Upper lobe of left lung (tissue), 6 donors: ENCODE measurements at places on chromosomes 1 and 21. TPM values are rescaled to one million over a fixed set of nuclear protein-coding genes. Genes with fewer than 3 reads are reported as not detected.
A peak's percentile ranks its signal among the peaks of the same experiment; 100 is the strongest.

- DNase-seq = no peak
Observed at GRCh38 chr1:180117764-180118116, 36.9 kb upstream of the QSOX1 start.

- DNase-seq = no peak
Observed at GRCh38 chr1:118826669-118827068, 161.5 kb downstream of the TBX15 start.

- DNase-seq = peak; percentile 44
Observed at GRCh38 chr1:245310571-245311531, 156.1 kb downstream of the KIF26B start.

- no peak for DNase-seq
Observed at GRCh38 chr1:23980728-23981070, 572 bp upstream of the SRSF10 start.

MFSD2A gene
- total RNA-seq = 86.0 TPM

FCGR3A gene
- total RNA-seq = 237 TPM

DNA sequence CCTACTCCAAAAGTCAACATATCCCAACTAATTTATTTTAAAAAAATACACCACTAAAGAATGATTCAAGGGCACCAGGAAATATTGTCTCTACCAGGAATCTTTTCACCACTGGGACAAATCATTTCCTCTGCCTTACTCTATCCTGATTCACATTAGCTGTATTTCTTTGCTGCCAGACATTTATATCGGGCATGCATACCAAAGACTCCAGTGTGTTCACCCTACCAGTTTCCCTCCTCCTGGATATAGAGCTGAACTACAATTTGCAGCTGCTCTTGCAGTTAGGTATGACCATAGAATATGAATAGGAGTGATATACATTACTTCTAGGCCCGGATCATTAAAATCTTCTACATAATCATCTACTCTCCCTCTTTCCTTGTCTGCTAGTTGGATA lies 7.6 kb downstream of the KCNJ6 start:
- DNase-seq = no peak

DNA sequence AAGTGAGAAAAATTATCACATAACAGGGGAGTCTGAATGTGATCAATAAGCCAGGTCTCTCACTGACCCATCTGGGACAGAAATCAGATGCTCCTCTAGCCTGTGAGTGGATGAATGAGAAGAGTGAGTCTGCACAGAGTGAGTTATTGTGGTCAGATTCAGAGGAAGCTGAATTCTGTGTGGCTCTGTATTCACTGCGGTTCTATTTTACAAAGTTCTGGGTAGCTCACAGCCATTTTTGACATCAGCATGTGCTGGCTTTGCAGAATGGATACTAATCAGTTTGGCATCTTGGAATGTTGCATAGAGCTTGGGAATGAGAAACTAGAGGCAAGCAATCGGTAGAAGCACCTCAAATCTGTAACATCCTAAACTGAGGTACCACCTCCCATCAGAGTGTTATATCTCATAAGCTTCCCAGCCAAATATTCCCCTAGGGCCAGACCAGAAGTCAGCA lies 3.8 kb downstream of the COLGALT2 start:
- no peak for DNase-seq

TOMM40L gene
- total RNA-seq = 11.2 TPM

- peak; percentile 62 for DNase-seq
Observed at GRCh38 chr1:184633785-184634184, 120.9 kb downstream of the EDEM3 start.

KIAA0040 gene
- 42.6 TPM for total RNA-seq

DNA sequence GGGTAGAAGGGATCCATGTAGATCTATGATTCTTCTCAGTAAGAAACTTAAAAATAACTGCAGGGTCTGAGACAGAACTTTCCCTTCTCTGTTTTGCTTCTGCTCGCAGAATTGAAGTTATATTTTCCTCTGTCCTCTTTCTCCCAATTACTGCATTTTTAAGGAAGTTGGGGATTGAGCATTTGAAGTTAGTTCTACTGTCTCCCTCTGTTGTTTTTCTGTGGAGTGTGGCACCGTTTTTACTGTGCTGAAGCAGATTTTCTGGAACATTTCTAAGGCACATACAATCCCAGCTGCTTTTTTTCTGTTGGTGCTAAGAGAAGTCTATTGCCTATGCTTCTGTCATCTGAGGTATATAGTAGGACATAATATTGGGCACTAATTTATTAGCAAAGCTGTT lies 43.3 kb downstream of the RASAL2 start:
- DNase-seq = no peak

DNA sequence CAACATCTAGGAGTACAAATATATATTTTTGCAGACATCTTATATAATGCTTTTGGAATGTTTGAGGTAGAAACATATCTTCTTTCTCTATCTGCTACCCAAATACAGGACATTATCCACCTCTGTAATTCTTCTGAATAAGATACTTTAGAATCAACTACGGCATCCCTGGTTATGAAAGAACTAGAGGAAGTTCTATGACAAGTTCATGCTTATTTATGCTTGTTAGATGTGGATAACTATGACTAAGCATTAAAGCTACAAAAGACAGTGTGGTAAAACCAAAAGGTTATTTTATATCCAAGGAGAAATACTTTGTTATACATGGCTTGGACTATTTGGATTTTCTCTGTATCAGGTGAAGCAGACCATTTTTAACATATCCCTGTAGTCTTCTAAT lies 894.0 kb downstream of the KCNT2 start:
- DNase-seq = no peak

- no peak for DNase-seq
Observed at GRCh38 chr1:90837420-90837819, 120.3 kb upstream of the BARHL2 start.

DNA sequence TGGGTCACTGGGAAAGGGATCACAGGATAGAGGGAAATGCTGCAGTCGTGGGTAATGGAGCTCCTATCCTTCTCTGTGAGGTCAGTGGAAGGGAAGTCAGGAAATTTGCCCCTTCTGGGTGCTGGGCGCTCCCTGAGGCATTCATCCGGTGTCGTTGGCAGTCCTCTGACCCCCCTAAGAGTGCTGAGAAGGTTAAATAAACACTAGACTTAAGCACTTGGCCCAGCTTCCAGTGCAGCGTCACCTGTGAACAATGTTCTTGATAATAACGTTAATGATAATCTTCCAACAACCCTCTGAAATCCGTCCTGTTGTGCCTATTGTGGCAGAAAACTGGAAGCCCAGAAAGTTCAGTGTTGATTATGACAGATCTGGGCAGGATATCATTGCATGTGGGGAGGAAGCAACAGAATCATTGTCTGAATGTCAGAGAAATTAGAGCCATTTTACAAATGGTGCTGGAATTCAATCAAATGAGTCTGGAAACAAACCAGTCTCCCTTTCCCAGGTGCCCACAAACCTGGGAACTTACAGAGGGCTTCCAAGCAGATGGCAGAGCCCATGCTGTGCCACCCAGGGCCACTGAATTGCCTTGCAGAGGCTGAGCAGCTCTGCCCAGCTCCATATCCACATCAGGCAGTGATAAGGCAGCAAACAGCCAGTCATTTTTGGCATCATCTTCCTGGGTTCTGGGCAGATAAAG lies 216.8 kb downstream of the KAZN start:
- DNase-seq = no peak

- DNase-seq = no peak
Observed at GRCh38 chr21:41701749-41702148, 65.1 kb downstream of the RIPK4 start.

- DNase-seq = peak; percentile 68
Observed at GRCh38 chr1:226738995-226739695, at the start of gene ITPKB. ITPKB (minus strand) TSS chr1:226739282; CDS start chr1:226737458, 1,824 bp downstream.

PTCH2 gene
- total RNA-seq = 0.83 TPM

CLCA1 gene
- total RNA-seq = not detected

DNA sequence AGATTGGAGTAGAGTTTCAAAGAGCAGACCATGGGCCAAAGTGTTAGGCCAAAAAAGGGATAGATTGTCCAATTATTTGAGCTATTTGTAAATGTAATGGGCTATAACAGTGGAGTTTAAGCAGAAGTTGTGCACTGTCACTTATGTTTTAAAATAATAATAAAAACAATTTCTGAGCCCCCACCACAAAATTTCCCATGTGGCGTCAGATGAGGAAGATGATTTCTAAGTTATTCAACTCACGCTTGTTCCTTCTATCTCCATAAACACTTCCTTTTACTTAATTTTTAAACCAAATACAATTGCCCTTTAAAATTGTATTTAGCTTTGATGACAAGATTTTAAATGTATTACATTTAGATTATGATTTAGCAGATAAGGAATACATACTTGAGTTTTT lies 330.0 kb downstream of the PTPRC start:
- DNase-seq = no peak

- no peak for DNase-seq
Observed at GRCh38 chr21:27677546-27677945, 710.7 kb upstream of the ADAMTS5 start.

DNA sequence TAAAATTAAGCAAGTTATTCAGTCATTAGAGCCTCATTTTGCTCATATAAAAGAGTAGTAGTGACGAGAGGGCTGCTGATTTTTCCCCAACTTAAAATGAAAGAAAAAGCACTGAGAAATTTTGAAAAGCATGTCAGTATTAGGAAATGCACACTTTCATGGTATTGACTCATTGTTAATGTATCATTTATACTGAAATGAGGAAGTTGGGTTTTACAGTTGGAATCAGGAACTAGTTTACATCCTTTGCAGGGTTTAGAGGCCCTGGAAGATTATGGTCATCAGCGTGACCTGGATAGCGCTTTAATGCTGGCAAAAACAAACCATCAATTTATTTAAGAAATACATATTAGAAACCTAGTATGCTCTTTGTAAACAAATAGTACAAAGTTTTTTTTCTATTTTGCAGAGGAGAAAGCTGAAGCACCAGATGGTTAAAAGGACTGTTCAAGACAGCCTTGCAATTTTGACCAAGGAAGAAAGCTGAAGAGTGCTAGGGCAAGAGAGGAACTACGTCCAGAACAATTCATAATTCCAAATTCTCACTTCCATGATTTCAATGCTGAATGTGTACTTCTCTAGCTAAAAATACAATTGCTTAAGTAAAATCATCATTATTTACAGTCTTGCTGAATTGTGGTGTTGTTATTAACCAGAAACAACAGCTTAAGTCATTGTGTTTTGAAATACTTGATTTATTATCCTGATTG lies 94.8 kb upstream of the SGIP1 start:
- no peak for DNase-seq

DNA sequence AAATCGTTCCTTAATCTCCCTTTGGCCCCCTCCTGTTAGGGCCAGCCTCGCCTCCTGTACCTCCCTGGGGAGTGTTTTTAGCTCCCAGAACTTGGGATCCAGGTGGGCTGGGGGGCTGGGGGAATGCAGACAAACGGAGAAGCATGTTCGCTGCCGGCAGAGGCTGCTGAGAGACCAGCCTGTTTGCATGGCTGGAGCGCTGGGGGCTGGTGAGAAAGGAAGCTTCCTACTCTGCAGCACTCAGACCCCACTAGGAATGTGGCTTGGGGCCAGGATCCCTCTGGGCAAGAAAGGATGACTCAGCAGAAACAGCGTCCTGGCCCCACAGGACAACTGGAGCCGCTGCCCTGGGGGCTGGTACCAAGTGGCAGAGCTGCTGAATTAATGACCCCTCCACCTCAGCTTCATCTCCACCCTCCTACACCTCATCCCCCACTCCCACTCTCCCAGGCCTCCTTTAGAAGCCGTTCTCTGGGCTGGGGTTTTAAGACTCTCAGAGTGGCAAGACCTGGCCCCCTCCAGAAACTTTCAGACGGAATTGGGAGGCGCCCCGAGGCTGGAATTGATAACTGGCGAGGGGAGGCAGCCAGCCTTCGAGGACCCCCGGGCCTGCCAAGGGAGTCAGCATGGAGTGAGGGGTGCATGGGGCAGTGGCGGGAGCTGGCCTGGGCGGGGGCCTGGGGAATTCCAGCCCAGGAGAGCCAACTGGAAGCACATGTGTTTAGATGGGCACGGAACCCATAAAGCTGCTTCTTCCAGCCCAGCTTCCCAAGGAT lies 28.5 kb upstream of the EPS8L3 start:
- no peak for DNase-seq

DNA sequence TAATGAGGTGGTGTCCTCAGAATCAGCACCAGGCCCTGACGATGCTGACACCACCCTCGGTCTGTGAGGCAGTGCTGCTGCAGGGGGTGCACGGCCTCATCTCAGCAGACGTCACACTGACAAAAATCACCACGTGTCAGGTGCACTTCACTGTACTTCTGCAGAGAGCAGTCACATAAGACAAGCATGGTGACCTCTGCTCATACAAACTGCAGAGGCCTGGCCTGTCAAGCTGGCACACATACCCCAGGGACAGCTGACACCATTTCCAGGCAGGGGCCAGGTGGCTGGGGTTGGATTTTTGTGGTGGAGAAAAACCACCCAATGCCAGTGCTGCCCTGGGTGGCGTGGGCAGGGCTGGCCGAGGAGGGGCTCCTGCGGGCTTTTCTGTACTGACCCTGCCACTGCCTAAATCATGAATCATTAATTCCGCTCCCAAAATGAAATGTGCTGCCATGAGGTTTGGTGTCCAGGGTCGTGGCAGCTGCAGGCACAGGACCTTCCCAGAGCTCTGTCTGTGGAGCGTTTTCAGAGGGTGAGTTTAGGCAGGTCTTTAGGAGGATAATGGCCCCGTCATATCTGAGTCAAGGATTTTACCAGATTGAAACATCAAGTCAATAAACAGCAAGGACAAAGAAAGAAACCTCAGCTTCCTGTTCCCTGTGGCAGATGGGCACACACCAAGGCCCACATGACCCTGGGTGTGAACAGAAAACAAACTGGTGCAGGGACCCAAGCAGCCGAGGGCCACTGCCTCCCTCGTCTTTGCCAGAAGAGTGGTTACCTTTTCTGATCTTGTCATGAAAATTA lies 33.4 kb upstream of the GPR153 start:
- no peak for DNase-seq

DNA sequence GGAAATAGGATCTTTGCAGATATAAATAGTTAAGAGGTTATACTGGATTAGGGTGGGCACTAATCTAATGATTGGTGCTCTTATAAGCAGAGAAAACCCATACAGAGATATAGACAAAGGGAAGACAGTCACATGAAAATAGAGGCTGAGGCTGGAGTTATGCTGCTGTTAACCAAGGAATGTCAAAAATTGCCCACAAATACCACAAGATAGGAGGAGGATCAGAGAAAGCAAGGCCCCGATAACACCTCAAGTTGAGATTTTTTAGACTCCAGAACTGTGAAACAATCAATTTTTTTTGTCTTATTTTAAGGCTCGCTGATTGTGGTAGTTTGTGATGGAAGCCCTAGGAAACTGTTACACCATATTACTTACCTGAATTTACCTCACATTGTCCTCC lies 513.2 kb downstream of the COL11A1 start:
- DNase-seq = no peak

GRCh38 chr1:155392898-155393411 lies 72.3 kb downstream of the RUSC1 start:
- DNase-seq = no peak

GRCh38 chr1:3669971-3670431 lies 17.7 kb downstream of the TP73 start:
- DNase-seq = peak; percentile 11

SH3GLB1 gene
- total RNA-seq = 23.9 TPM

OR2W3 gene
- 0.31 TPM for total RNA-seq

DNA sequence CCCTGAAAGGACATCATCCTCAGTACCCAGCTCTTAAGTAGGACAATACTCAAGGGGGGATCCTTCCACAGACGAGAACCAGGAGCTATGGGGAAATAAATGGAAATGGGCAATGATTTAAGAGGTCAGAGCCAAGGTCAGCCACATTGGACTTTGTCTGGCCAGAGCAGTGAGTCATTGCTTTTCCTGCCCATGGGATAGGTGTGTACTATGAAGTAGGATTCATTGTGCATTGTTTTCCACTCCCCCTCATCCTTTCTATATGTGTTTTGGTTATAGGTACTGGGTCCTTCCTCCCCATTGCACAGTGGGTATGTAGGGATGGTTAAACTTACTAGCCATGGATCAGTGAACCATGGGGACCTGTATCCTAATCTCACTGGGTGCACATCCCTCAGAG lies 328.9 kb upstream of the USP25 start:
- no peak for DNase-seq
